ENCODE measurements at places on chromosomes 16 and 17. TPM values are rescaled to one million over a fixed set of nuclear protein-coding genes. Genes with fewer than 3 reads are reported as not detected.

The CLDN9 gene
- total RNA-seq, result 0.60 TPM

The DNAJC7 gene
- total RNA-seq, result 88.1 TPM

The PRR11 gene
- 2.5 TPM for total RNA-seq

The CETP gene
- 1.3 TPM for total RNA-seq

The TMC8 gene
- total RNA-seq, result 35.9 TPM

The UNC13D gene
- 26.1 TPM for total RNA-seq

The MARCHF10 gene
- total RNA-seq, result 0.66 TPM

The RTN4RL1 gene
- 10.7 TPM for total RNA-seq

The PITPNC1 gene
- total RNA-seq, result 41.3 TPM

The SPSB3 gene
- 57.7 TPM for total RNA-seq

The FGF11 gene
- total RNA-seq, result 1.4 TPM

The FNDC8 gene
- not detected for total RNA-seq

The PPP1R27 gene
- total RNA-seq, result not detected

The TM4SF5 gene
- 0.88 TPM for total RNA-seq

The CD79B gene
- 11.4 TPM for total RNA-seq

The C16orf89 gene
- total RNA-seq, result 5.4 TPM

The ABCA8 gene
- 9.4 TPM for total RNA-seq

The CES5A gene
- not detected for total RNA-seq

The CCL1 gene
- total RNA-seq, result not detected

The EVI2A gene
- 10.8 TPM for total RNA-seq

The NARF gene
- total RNA-seq, result 45.8 TPM

The EMP2 gene
- 25.8 TPM for total RNA-seq

The ATP2A3 gene
- total RNA-seq, result 52.1 TPM

The VMO1 gene
- total RNA-seq, result 3.0 TPM

The RNF43 gene
- 9.5 TPM for total RNA-seq

The TPSG1 gene
- total RNA-seq, result 3.4 TPM

The RASL10B gene
- total RNA-seq, result 2.4 TPM

The GNGT2 gene
- 4.7 TPM for total RNA-seq

The RGS11 gene
- 5.9 TPM for total RNA-seq

The NPIPA8 gene
- total RNA-seq, result 4.8 TPM

The ALOX12B gene
- not detected for total RNA-seq

The CLEC19A gene
- not detected for total RNA-seq

The LRRC37A gene
- total RNA-seq, result 3.1 TPM

The FAM20A gene
- 77.7 TPM for total RNA-seq

The GLTPD2 gene
- 0.35 TPM for total RNA-seq

The KRTAP1-5 gene
- total RNA-seq, result not detected

The GPR142 gene
- total RNA-seq, result not detected

The SHMT1 gene
- total RNA-seq, result 162 TPM

The ZSCAN10 gene
- total RNA-seq, result not detected

The FOXL1 gene
- total RNA-seq, result 2.0 TPM

The EXOC3L1 gene
- 7.2 TPM for total RNA-seq

The VAT1L gene
- 0.85 TPM for total RNA-seq

The KRT33A gene
- not detected for total RNA-seq

The ERI2 gene
- total RNA-seq, result 14.3 TPM

The ZNF319 gene
- 10.9 TPM for total RNA-seq

The KRTAP4-1 gene
- not detected for total RNA-seq

The PEX12 gene
- 6.5 TPM for total RNA-seq

The HSF4 gene
- 37.9 TPM for total RNA-seq

The LRRC46 gene
- total RNA-seq, result 0.91 TPM

The NHLRC4 gene
- total RNA-seq, result 3.3 TPM

The STAT5B gene
- 68.0 TPM for total RNA-seq

The MARVELD3 gene
- 10.3 TPM for total RNA-seq

The SLC13A2 gene
- 1.1 TPM for total RNA-seq

The ENDOV gene
- 28.0 TPM for total RNA-seq

The GP1BA gene
- total RNA-seq, result not detected

The TXNDC11 gene
- total RNA-seq, result 60.8 TPM

The HS3ST3B1 gene
- total RNA-seq, result 5.3 TPM

The CCDC200 gene
- total RNA-seq, result not detected

Data from kidney (tissue), 22 donors.